AG10803 (cell line): ENCODE measurements at places on chromosomes 16 and 17.

DNA sequence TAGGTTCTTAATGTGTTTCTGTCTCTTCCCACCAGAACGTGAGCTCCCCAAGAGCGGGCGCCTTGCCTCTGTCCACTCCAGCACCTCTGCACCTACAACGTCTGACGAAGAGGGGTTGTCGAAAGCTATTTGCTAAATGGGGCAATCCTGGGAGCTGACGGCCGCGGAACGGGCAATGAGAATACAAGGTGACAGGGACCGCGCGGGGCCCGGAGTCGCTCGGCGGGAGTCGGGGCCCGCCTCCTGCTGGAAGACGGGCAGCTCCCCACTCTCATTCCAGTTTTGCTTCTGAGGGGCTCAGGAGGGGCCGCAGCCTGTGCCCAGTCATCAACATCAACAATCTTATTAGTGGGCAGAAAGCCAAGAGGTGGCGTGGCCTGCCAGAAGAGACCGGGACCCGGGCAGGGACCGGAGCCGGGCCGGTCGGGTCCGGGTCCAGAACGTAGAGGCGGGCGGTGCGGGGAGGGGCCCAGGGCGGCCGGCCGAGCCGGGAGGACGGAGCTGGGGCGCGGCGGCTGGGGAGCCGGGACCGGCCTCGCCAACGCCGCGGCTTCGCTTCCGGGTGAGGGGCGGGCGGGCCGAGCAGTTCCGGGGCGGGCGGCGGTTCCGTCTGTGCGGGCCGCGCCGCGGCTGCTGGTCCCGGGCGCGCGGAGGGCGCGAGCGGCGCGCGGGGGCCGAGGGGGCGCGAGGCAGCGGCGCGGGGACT, at the start of gene MOSMO:
Gene MOSMO (plus strand): TSS at position 603 of the 706 bp plus-strand sequence. CDS start 191 bp downstream, outside the sequence.
- DNase-seq = peak; percentile 56

GRCh38 chr17:83161298-83162034, 82.1 kb downstream of the METRNL start:
- peak; percentile 91 for DNase-seq

DNA sequence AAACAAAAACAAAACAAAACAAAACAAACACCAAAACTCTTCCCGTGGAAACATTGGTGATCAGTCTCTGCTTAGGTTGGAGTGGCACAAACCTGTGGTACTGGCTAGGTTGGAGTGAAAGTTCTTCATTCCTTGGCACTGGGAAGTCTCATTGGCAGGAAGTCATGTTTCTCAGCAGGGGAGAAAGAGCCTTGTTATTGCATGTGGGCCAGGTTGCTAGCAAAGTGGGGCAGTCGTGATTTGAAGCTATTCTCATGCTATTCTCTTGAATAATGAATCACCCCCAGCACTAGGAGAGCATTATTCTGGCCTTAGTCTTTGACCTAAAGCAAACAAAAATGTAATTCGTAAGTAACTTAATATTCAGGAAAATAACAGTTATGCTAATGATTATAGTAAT, 24.3 kb upstream of the B4GALNT2 start:
- peak; percentile 66 for DNase-seq

DNA sequence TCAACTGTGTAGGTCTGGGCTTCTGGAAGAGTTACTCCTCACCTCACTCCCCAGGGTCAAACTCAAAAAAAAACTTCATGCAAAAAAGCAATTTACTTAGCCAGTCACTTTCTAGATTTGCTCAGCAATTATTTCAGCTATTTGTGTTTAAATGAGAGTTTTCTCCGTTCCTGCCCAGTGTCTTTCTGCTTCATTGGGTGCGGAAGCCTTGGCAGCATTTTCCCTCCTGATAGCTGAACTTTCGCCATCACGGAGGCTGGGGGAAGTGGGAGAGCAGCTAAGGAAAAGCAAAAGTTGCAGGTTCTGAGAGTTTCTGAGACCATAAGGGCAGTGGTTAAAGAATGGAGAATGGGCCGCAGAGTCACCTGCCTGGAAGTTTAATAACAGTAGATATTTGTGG, 287.1 kb upstream of the DYNLRB2 start:
- no peak for DNase-seq

- no peak for DNase-seq
Measured at GRCh38 chr16:22857296-22858025, 43.5 kb downstream of the HS3ST2 start.

DNA sequence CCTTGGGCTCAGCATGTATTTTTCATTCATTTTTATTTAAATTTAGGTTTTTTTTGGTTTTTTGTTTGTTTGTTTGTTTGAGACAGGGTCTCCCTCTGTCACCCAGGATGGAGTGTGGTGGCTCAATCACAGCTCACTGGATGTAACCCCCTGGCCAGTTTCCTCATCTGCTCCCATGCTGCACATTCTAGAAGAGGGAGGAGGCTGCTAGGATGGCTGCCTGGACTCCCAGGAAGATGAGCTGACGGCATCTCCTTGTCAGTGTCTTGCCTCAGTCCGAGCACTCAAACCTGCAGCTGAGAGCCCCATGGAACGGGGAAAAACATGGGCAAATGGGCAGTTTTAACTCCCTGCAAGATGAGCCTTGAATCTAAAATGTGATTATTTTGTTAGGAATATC, 7.5 kb downstream of the MEAK7 start:
- no peak for DNase-seq

DNA sequence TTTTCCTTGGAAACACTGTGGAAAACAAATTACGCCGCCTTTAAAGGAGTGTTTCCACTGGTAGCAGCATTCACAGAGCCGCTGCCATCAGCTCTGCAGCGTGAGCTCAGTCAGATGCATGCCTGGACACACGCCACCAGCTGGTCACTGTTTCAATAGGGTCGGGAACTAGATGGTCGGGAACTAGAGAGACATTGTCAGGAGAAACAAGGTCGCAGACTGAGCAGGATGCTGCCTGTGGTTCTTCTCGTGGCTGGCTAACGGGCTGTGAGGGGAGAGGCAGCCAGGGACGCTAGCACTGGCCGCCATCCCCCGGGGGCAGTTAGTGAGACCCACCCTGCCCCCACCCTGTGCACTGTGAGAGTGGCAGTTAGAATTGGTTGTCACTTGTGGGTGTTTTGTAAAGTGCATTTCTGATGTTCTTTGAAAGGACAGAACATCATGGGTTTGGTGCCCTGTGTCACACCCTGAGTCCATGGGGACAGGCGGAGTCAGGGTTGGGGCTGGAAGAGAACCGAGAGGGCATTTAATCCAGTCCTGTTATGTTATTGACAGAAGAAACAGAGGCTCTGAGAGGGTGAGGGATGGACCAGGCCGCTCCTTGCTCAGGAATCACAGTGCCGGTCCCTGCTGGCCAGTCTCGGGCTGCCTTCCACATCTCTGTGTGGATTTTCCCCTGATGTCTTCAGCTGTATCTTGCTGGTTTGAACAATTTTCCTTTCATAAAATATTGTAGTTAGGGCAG, 86.3 kb downstream of the SPECC1 start:
- DNase-seq = peak; percentile 35

DNA sequence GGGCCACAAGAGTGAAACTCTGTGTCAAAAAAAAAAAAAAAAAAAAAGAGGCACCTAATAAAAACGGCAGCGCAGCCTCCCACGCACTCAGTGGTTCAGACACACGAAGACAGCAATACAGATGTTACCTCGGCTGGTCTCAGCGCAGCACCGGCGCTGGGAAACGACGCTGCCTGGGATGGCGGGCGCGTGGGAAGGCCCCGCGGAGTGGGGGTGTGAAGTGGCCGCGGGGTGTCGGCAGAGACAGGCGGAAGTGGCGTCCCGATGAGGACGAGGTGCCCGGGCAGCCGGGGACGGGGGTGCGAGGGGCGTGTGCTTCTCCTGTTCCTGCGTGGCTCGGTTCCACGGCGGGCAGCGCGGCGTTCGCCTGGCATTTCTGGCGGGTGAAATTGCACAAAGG, 179.4 kb downstream of the BANP start:
- no peak for DNase-seq

DNA sequence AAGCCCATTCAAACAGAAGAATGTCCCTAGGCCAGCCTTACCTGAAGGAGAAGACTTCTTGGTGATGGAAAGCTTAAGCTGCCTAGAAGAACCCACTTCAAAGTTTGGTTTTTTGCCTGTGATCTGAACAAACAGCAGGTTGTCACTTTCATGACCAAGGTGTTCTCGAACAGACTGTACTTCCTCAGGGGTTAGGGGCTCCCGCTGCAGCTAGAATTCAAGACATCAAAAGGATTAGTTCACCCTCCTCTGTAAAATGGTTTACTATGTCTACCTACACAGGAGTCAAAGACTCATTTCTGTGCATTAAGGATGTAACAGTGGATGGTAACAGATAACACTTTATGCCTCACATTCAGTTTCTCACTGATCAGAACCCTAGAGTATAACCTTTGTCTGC, 13.2 kb downstream of the CIAPIN1 start:
- DNase-seq = no peak

DNA sequence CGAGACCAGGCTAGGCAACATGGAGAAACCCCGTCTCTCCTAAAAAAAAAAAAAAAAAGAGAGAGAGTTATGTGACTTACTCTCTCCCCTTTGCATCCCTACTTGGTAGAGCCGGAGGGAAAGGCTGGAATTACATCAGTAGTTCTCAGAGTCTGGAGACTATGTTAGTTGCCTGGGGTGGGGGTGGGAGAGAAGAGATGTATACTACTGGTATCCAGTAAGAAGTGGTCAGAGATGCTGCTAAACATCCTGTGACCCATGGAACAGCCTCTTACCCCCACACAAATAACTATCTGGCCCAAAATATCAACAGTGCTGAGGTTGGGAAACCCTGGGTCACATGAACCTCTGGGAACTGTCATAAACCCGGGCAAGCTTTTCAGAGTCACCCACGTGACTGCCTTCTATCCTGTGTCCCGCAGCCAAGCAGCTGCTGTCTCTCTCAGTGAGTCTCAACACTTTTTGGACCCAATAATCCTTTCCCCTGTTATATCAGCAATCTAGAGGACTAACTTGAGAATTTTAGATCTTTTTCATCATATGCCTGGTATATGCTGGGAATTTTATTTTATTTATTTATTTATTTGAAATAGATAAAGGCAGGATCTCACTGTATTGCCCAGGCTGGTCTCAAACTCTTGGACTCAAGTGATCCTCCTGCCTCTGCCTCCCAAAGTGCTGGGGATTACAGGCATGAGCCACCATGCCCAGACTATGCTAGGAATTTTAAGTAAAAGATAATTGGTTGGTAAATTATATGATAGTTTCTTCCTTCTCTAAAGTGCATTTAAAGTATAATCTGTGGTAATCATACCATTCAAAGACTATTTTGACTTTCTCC, 8.7 kb downstream of the EIF1 start:
- DNase-seq = peak; percentile 76

GRCh38 chr16:69794486-69794885, 32.4 kb downstream of the WWP2 start:
- DNase-seq = peak; percentile 27

DNA sequence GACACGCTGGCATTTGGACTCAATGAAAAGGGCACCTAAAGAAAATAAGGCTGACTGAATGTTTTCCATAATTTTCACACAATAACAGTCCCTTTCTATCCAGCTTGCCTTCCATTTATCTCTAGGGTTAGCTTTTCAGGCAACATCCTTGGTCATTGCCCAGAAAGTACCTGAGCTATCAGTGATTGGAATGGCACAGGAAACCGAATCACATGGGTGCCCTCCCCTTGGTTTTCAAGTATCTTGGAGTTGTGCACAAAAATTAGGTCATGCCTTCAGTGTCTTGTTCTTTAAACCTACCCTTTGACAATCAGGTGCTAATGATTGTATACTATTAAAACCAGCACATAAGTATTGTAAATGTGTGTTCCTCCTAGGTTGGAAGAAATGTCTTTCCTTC, 3.3 kb upstream of the VPS4A start:
- DNase-seq = no peak

- DNase-seq = no peak
Measured at GRCh38 chr16:54501797-54502196, 215.2 kb upstream of the IRX3 start.

DNA sequence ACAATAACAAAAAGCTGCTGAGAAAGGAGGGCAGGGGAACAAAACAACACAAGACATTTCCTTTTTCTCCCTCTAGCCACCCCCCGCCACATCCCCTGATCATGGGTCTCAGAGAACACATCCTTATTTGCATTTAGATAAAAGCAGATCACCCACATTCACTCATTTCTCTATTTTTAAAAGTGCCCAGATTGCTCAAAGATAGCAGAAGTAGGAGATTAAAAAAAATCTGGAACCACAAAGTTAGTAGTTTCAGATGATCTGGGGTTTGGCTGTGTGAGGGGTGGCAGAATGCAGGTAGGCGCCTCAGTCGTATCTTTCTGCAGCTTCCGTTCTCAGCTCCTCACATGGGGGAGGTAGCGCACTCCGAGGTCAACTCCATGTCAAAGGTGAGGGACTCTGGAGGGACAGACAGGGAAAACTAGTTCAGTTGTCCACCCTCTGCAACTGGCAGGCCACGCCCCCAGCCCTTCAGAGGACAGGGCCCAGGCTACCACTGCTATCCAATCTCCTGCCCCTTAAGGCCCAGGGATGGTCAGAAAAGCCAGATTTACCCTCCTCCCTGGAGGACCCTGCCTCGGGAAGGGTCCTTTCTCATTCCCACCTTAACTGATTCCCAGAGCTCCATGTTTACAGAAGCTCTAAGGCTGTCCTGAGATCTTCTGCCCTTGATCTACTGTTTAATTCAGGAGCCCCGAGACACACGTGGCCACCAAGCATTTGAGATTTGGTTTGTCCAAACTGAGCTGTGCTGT, 27.3 kb downstream of the STAT5A start:
- no peak for DNase-seq

DNA sequence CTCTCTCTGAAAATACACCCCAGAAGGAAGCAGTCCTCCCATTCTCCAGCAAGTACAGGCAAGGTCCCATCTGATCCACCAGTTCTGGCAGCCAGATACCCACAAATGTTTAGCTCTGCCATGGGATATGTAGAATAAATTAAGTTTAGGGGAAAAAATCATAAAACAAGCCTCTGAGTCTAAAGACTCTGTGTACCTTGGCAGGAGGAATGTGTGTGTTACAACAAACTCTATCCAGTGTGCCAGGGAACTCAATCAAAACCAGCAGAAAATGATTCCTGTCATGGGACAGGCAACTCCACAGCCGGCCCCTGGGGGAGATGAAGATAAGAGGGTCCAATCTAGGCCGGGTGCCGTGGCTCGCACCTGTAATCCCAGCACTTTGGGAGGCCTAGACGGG, 73.4 kb downstream of the MRM3 start:
- no peak for DNase-seq

- DNase-seq = peak; percentile 59
Measured at GRCh38 chr17:64115043-64115698, 14.8 kb downstream of the ERN1 start.

GRCh38 chr16:85369741-85370528, 243.2 kb upstream of the GSE1 start:
- peak; percentile 29 for DNase-seq

- DNase-seq = no peak
Measured at GRCh38 chr17:32479074-32479617, 7.6 kb upstream of the CDK5R1 start.

DNA sequence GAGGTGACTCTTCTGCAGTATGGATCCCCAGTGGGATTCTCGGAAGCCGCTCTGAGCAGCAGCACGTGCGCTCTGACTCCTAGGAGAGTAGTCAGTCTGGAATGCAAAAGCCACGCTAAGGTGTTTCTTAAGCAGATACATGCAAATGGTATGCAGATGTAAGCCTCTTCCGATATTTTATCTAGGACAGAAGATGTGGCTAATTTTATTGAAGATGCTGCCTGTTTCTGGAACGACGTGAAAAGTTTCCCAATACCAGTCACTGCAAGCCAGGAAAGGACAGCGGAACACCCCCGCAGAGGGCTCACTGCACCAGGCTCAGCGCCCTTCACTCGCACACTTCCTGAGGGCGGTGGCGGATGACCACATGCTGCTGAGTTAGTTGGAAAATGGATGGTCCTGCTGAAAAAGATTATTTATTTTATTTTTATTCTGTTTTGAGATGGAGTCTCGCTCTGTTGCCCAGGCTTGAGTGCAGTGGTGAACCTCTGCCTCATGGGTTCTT, 10.1 kb downstream of the FADS6 start:
- DNase-seq = no peak
